ENCODE measurements at places on chromosomes 2 and 18.

- no peaks in the 10 kb centered on the region for H3K27me3 ChIP-seq
- H3K27ac ChIP-seq, result no peak overlapping the region
- H3K4me1 ChIP-seq, result no peaks in the 10 kb centered on the region
- DNase-seq, result no peak
- peaks cover 15% of the 10 kb centered on the region for H3K36me3 ChIP-seq
These were observed 244.9 kb downstream of the HDAC4 start for GRCh38 chr2:239155806-239156480.

DNA sequence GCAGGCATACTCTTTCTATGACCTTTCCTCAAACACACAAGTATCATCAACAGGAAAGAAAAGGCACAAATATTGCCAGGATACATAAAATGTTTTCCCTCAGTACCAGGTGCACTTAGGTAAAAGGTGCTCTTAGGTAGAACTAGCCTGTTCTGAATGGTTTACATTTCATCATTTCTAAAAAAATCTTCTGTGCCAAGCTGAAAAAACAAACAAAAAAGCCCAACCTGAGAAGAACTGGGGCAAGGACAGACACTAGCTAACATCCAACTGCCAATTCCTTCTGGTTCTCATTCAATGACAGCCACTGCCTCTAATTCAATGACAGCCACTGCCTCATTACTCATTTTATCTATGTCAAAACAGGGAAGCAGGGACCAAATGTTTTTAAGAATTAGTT is 68.5 kb downstream of the SPIRE1 start:
- no peak overlapping the region for H3K4me3 ChIP-seq
- H3K36me3 ChIP-seq, result no peaks in the 10 kb centered on the region
- no peak overlapping the region for H3K27ac ChIP-seq
- DNase-seq, result no peak

DNA sequence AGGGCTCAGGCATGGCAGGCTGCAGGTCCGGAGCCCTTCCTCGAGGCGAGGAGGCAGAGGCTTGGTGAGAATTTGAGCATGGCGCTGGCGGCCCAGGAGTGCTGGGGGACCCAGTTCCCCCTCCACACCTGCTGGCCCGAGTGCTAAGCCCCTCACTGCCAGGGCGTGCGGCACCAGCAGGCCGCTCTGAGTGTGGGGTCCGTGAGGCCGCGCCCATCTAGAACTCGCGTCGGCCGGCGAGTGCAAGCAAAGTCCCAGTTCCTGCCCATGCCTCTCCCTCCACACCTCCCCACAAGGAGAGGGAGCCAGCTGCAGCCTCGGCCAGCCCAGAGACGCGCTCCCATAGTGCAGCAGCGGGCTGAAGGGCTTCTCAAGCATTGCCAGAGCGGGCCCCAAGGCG is 233.0 kb downstream of the PIEZO2 start:
- no peak overlapping the region for H3K4me3 ChIP-seq
- no peak overlapping the region for H3K27ac ChIP-seq
- no peaks in the 10 kb centered on the region for H3K27me3 ChIP-seq
- DNase-seq, result no peak
- H3K4me1 ChIP-seq, result no peaks in the 10 kb centered on the region
- H3K36me3 ChIP-seq, result no peaks in the 10 kb centered on the region

- H3K4me3 ChIP-seq, result no peak overlapping the region
- no peak for DNase-seq
These were observed 696.8 kb downstream of the LRRTM4 start for GRCh38 chr2:76825140-76825970.
